ENCODE measurements at places on chromosomes 6 and 20.

DNA sequence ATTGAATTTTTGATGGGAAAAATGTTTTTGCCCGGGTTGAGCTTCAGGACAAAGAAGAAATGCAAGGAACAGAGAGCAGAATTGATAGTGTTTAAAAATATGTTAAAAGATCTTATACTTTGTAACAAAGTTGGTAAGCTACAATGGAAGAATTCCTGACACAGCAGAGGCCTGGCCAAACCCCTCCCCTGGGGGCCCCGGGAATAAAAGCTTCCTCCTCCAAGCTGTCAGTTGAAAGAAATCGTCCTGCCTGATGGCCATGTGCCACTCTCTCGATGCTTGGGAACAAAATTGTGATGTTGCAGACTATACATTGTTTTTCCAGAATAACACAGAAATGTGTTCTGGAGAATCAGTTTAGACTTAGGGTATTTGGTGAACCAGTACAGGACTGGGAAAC lies 14.2 kb upstream of the TOX2 start:
- DNase-seq = no peak

DNA sequence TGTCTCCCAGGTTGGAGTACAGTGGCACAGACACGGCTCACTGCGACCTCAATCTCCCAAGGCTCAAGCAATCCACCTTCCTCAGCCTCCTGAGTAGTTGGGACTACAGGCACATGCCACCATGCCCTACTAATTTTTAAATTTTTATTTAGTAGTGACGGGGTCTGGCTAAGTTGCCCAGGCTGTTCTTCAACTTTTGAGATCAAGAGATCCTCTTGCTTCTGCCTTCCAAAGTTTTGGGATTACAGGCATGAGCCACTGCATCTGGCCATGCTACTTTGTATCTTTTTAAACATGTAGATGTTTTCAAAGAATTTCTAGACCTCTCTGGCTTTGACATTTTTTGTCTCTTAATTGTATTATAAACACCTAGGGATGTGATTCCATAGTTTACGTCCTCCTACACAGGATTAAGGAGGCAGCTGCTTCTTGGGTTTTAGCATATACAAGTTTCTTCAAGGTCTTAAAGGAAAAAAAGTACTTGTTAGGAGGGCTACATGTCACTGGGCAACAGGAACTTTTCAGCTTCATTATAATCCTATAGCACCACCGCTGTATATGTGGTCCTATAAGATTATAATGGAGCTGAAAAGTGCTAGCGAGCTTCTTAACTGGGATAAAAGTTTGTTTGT lies 1.3 kb downstream of the ADAT2 start:
- DNase-seq = no peak

GRCh38 chr6:122804962-122805485 lies 16.0 kb downstream of the SMPDL3A start:
- no peak for DNase-seq

GRCh38 chr6:97705568-97705967 lies 422.6 kb upstream of the MMS22L start:
- no peak for DNase-seq

DNA sequence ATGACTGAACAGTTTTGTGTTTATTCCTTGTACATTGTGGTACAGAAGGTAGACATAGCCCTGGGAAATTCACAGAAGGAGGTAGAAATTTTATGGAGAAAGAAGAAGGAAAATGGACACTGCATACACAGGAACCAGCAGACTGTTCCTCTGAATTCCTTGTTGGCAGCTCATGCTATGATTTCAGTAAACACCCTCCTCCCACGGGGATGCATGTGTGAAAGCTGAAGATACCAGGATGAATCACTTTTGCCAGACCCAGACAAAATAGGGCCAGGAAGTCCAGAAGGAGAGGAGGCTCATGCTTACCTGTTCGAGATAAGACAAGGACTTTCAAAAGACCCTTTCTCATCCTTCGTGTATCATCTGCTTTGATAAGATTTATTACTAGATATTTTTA lies 110.3 kb upstream of the GGTLC1 start:
- DNase-seq = no peak

DNA sequence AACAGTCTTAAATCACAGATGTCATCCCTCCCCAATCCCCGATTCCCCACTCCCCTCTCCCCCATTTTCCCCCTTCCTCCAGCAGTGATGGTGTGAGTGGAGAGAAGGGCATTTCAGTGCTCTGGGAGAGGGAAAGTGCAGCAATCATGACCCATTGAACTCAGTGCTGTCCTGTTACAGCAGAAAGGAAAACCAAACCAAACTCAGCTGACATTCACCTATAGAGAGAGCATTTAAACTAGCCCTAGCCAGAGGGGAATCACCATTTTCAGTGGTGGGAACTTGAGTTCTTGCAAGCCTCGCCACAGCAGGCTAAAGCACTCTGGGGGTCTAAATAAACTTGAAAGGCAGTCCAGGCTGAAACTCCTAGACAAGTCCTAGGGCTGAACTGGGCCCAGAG lies 129.9 kb upstream of the COL21A1 start:
- DNase-seq = no peak

GRCh38 chr6:166688901-166689300 lies 61.9 kb upstream of the RPS6KA2 start:
- DNase-seq = no peak
